ENCODE measurements at places on chromosomes 5 and 9.

DNA sequence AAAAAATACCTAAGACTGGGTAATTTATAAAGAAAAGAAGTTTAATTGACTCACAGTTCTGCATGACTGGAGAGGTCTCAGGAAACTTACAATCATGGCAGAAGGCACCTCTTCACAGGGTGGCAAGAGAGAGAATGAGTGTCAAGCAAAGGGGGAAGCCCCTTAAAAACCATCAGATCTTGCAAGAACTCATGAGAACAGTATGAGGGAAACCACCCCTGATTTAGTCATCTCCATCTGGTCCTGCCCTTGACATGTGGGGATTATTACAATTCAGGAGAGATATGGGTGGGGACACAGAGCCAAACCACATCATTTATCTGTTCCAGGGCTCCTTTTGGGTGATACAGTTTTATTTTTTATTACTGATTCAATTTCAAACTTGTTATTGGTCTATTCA, 23.2 kb upstream of the ADAMTS16 start:
- DNase-seq: no peak

DNA sequence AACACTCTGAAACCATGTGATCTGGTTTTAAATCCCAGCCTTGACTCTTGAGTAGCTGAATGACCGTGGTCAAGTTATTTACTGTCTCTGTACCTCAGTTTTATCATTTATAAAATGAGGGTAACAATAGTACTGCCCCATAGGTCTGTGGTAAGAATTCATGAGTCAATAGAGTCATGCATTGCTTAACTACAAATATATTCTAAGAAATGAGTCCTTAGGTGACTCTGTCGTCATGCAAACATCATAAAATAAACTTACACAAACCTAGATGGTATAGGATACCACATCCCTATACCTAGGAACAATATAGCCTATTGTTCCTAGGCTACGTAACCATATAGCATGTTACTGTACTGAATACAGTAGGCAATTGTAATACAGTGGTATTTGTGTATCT, 20.3 kb upstream of the ABCA1 start:
- DNase-seq: no peak

- peak; percentile 25 for DNase-seq
These were observed 661 bp downstream of the NSMF start for GRCh38 chr9:137458194-137459151.

DNA sequence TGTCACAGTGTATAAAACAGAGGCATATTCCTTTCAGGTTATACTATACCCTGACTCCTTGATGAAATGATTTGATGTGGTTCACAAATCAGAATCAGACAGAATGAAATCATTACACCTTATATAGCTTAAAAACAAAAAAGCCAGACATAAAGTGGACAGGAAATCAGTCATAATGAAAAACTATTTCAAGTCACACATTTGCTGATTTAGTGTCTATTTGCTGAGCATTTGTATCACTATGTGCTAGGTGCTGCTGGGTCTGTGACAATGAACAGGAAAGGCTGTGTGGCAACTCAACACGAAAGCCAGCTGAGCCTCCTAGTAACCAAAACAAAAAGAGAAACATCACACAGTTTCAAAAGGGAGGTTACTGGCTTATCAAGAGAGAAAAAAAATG, 194.0 kb downstream of the EFNA5 start:
- DNase-seq: peak; percentile 77

DNA sequence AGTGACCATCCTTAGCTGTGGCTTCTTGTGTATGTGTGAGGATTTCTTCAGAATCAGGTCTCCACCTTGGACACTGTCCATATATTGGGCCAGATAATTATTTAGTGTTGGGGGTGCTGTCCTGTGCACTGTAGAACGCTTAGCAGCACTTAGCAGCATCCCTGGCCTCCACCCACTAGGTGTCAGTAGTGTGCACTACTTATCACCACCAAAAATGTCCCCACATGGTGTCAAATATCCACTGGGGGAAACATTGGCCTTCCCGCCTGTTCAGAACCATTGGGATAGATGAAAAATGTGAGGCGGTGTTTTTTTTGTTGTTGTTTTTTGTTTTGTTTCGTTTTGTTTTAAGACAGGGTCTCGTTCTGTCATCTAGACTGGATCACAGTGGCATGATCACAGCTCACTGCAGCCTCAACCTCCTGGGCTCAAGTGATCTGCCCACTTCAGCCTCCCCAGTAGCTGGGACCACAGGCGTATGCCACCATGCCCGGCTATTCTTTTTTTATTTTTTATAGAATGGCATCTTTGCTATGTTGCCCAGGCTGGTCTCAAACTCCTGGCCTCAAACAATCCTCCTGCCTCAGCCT, 67.7 kb downstream of the TENT4A start:
- DNase-seq: peak; percentile 30

GRCh38 chr9:82949203-82949602, 113.7 kb downstream of the RASEF start:
- DNase-seq: no peak

GRCh38 chr9:98846879-98847278, 39.4 kb downstream of the GALNT12 start:
- DNase-seq: no peak

DNA sequence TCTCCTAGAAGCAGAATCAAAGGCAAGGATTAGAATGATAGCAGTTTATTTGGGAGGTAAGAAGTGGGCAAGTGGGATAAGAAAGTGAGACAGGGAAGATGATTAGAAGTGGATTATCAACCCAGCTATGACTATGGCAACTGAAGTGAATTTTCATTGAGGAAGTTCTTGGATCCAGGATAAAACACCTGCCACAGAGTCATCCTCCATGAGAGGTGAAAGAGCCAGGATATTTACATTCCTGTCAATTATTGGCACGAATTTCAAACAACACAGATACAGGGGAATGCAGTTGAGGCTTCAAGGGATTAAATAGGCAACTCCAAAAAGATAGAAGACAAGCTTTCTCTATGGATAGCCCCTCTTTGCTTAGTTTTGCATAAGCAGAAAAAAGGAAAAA, 31.8 kb upstream of the ZNF366 start:
- DNase-seq: no peak

GRCh38 chr5:135217669-135218485, 181.2 kb downstream of the MACROH2A1 start:
- no peak for DNase-seq

GRCh38 chr9:95509851-95510708, 6.7 kb downstream of the PTCH1 start:
- DNase-seq: no peak

DNA sequence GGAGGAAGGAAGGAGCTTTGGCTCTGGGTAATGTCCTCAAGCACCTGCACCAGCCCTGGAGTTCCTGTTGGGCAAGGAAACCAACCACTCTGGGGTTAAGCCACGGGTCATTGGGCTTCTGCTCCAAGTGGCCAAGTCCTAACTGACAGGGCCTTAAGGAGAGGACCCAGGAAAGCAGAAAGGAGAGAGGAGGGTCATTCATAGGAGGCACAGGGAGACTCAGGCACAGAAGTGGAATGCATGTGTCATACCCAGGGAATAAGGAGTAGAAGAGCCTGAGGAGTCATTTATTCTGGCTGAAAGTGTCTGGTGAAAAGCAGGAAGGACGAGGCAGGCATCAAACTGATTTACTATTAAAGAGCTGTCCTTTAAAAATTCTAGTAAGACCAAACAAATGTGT, 129.2 kb downstream of the DMRT2 start:
- no peak for DNase-seq

DNA sequence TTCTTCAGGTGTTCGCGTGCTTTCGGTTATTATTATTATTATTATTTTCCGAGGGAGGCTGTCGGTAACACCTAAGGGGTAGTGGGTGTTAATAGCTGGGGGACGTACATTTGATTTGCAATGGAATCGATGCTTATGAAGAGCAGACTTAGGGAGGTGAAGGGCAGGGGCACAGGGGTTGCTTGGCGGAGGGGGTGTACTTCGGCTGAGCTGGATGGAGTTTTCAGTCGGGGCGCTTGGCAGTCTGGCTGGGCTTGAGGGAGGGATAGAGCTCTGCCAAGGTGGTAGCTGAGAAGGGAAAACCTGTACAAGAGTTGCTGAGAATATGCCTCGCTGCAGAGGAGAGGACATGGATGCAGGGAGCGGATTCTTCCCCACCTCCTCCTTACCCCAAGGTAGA, 617 bp upstream of the PTPRD start:
- DNase-seq: no peak

- DNase-seq: no peak
These were observed 1.0 kb upstream of the SLIT3 start for GRCh38 chr5:169301986-169302385.

DNA sequence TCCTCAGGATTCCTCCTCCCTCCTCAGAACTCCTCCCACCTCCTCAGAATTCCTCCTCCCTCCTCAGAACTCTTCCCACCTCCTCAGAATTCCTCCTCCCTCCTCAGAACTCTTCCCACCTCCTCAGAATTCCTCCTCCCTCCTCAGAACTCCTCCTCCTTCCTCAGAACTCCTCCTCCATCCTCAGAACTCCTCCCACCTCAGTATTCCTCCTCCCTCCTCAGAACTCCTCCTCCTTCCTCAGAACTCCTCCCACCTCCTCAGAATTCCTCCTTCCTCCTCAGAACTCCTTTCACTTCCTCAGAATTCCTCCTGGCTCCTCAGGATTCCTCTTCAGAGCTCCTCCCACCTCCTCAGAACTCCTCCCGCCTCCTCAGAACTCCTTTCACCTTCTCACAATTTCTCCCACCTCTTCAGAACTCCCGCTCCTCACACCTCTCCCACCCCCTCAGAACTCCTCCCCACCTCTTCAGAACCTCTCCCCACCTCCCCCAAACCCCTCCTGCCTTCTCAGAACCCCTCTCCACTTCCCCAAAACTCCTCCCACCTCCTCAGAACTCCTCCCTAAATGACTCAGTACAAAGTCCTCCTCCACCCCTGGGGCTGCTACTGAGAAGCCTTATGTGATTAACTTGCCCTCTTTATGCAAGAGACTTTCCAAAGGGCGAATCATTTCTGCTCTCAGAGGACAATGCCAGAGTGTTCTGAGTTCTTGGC, 23.2 kb downstream of the SLC46A2 start:
- no peak for DNase-seq

DNA sequence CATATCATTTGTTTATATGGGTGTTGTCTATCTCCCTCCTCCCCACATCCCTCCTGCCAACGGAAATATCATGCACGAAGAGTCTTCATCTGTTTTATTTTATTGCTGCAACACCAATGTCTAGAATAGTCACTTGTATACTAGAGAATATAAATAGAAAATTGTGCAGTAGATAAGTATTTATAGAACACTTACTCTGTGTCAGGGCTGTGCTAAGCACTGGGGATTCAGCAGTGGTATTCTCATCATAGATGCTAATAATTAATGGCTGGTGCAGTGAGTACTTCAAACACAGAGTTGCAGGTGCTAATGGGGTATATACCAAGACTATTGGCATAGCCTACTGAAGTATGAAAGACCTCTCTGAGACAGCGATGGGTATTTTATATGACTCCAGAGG, 353.5 kb upstream of the CDH6 start:
- no peak for DNase-seq

GRCh38 chr9:87605676-87606075, 108.0 kb downstream of the DAPK1 start:
- DNase-seq: no peak

DNA sequence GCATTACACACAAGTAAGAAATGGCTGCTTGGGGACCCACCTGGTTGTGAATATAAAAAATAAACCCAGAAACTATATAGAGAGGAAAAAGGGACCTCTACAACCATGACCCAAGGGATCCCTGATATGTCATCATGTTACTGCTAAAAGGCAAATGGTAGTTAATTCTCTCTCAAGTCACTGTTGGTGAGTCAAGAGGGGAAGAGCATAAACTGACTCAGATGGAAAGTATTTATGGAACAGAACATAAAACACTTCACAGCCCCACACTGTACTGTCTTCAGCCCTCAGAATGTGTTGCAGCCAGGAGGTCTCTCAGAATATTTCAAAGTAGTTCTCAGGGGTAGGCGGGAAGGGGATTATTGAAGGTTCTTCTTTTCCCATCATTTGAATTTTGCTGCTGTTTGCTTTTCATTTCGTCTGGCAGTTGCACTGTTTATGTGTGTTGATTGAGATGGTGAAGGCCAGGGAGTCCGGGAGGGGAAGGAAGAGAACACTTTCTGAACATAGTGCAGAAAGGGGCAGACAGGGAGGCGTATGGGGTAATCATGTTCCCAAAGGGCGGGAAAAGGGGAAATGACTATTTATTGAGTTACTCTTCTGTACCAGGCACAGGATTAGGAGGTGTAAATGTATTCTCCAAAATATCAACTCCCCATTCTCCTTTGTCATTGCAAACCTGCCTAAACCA, 85.5 kb downstream of the TEK start:
- DNase-seq: no peak

GRCh38 chr9:122718038-122718437, 5.8 kb upstream of the OR1L4 start:
- DNase-seq: no peak

- no peak for DNase-seq
These were observed 44.1 kb upstream of the IL17B start for GRCh38 chr5:149423049-149423793.

- no peak for DNase-seq
These were observed 33.9 kb downstream of the MAN2A1 start for GRCh38 chr5:109723606-109724005.

GRCh38 chr5:150404941-150405816, 7.5 kb downstream of the CD74 start:
- DNase-seq: no peak

DNA sequence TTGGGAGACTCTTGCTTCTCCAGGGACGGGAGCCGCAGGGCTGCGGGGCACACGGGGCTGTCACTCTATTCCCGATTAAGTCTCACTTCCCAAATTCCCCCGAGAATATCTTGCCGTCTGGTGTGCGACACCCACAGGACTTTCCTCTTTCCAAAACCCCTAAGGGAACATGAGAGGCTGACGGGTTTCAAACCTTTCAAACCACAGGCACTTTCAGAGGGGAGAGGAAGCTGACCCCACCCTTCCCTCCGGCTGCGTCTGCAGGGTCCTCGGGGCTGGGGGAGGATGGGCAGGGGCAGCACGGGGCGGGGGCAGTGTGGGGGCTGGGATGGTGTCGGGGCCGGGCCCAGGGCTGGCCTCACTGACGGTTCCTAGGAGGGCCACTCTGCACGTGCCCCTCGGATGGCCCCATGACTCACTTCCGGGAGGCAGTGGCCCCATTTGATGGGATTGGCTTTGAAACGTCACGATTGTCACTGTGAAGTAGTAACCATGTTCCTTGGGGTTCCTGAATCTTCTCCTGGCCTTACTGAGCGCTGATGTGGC, 38.2 kb downstream of the SLC9A3 start:
- DNase-seq: no peak

- no peak for DNase-seq
These were observed 21.4 kb downstream of the MEGF10 start for GRCh38 chr5:127311781-127312525.

GRCh38 chr5:9787861-9788600, 157.9 kb upstream of the TAS2R1 start:
- DNase-seq: no peak

DNA sequence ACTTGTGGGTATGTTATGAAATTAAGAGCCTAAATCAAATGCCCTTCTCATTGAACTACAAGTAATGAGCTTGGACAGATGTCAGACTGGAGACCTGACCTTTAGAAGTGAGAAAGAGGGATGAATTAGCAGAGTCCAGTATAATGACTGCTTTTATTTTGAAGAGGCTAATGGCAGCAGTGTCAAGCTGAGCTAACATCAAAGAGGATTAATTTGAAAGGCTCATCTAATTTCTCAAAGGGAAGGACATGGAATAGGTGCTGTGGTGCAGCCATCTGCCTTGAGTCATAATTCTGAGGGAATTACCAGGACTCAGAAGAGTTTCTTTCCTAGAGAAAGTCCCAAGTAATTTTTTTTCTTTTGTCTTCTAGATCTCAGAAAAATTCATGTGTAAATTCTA, 57.6 kb downstream of the FAM81B start:
- no peak for DNase-seq

GRCh38 chr5:123150089-123150488, 61.0 kb downstream of the PRDM6 start:
- DNase-seq: no peak

- no peak for DNase-seq
These were observed 318.3 kb downstream of the MLLT3 start for GRCh38 chr9:20303996-20304395.
